ENCODE measurements at places on chromosomes 4 and X.
A peak's percentile ranks its signal among the peaks of the same experiment; 100 is the strongest.

- peak overlapping the region; percentile 83 for H3K4me3 ChIP-seq
- peak; percentile 49 for DNase-seq
- peaks cover 2% of the 10 kb centered on the region for H3K36me3 ChIP-seq
Observed at GRCh38 chr4:99945718-99946355, 581 bp downstream of the DNAJB14 start.

- no peaks in the 10 kb centered on the region for H3K27me3 ChIP-seq
- no peak for DNase-seq
- H3K27ac ChIP-seq: no peak overlapping the region
- H3K36me3 ChIP-seq: no peaks in the 10 kb centered on the region
- H3K4me1 ChIP-seq: no peaks in the 10 kb centered on the region
Observed at GRCh38 chr4:40243386-40243948, 46.6 kb downstream of the RHOH start.

DNA sequence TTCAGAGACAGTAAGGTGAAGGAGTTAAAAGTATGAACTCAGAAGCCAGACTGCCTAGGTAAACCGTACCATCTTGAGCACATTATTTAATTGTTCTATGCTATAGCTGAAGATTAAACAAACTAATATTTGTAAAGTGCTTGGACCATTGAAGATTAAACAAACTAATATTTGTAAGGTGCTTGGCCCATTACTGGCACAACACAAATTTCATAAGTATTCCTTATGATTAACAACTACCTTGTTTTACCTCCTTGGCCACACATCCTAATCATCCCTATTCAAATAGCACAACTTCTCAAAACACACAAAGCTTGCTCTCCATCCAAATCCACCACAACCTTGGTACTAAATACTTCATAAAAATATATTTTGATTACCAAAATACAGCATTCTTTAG, 137.0 kb downstream of the PPP3CA start:
- H3K4me3 ChIP-seq: no peak overlapping the region
- DNase-seq: no peak
- no peaks in the 10 kb centered on the region for H3K4me1 ChIP-seq
- no peak overlapping the region for H3K27ac ChIP-seq

GRCh38 chr4:37423310-37423709, 178.8 kb downstream of the NWD2 start:
- no peaks in the 10 kb centered on the region for H3K36me3 ChIP-seq
- H3K27me3 ChIP-seq: no peaks in the 10 kb centered on the region
- H3K4me1 ChIP-seq: no peaks in the 10 kb centered on the region

DNA sequence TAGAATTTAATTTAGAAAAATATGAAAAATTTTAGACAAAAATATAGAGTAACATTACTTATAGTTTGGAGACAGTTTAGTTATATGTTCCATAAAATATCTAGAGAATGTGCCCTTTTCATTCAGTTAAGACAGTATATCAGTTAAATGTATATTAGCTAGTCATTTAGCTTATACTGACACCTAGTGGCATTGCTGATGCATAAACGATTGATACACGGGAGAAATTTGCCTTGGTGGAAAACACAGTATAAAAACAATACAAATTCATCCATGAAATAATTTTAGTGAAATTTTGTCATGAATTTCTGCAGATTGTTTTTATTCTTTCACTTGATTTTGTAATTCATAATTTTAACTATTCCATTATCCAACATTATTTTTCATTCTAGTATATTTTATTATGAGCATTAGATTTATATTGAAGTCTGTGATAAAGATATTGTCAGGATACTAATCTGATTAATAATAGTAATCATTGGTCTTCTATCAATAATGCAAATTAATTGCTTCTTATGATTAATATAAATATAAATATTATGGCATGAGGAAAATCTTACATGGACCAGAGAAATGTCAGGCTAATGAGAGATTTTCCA, 219.0 kb downstream of the TLL1 start:
- H3K36me3 ChIP-seq: no peaks in the 10 kb centered on the region
- DNase-seq: peak; percentile 58
- no peaks in the 10 kb centered on the region for H3K4me1 ChIP-seq
- no peaks in the 10 kb centered on the region for H3K27me3 ChIP-seq

All from muscle of leg (tissue), 16 donors.